CD4-positive, alpha-beta T cell treated with Interleukin-10 for 1 hour (primary cell): ENCODE measurements at places on chromosomes 6 and 20.

DNA sequence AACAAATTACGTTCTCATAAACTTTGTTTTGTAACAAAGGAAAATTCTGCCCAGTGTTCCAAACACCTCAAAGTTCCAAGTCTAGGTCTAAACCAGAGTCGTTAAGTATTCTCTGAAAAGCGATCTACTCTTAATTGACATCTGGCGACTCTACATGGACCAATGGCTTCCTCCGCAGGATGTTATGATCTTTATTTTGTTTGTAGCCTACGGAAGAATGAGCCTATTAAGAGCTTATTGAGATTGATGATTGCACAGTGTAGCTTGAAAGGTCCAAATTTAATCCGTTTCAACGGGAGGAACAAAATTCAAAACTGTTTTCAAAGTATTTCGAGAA, 61.1 kb downstream of the FAM217A start:
- no peak for DNase-seq

GRCh38 chr6:68891419-68891818, 256.3 kb downstream of the ADGRB3 start:
- DNase-seq = no peak

DNA sequence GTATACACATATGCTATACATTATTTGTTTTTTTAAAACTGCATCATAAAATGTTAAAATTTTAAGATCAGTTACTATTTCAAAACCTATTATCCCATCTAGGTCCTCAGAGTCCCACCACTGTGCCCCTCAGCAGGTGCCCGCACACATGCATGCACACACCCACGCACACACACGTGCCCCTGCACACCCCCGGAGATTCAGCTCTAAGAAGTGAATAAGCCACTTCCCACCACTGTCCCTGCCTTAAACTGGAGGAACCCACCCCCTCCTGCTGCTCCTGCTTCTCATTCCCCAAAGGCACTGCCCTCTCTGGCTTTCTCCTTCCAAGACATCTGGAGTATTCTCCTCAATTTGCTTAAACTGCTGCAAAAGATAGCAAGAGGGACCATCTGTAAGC, 5.4 kb upstream of the FAM210B start:
- DNase-seq = no peak

- no peak for DNase-seq
These were observed 350.8 kb upstream of the RSPO3 start for GRCh38 chr6:126767711-126768110.

- peak; percentile 53 for DNase-seq
These were observed 19.0 kb downstream of the PACSIN1 start for GRCh38 chr6:34484899-34485298.

GRCh38 chr6:102300350-102300749, 906.8 kb downstream of the GRIK2 start:
- no peak for DNase-seq

GRCh38 chr6:158686791-158687381, 37.0 kb downstream of the SYTL3 start:
- peak; percentile 84 for DNase-seq

- peak; percentile 45 for DNase-seq
These were observed 45.8 kb downstream of the TM9SF4 start for GRCh38 chr20:32155017-32155981.

GRCh38 chr6:111982681-111983080, 71.2 kb upstream of the CCN6 start:
- DNase-seq = no peak

DNA sequence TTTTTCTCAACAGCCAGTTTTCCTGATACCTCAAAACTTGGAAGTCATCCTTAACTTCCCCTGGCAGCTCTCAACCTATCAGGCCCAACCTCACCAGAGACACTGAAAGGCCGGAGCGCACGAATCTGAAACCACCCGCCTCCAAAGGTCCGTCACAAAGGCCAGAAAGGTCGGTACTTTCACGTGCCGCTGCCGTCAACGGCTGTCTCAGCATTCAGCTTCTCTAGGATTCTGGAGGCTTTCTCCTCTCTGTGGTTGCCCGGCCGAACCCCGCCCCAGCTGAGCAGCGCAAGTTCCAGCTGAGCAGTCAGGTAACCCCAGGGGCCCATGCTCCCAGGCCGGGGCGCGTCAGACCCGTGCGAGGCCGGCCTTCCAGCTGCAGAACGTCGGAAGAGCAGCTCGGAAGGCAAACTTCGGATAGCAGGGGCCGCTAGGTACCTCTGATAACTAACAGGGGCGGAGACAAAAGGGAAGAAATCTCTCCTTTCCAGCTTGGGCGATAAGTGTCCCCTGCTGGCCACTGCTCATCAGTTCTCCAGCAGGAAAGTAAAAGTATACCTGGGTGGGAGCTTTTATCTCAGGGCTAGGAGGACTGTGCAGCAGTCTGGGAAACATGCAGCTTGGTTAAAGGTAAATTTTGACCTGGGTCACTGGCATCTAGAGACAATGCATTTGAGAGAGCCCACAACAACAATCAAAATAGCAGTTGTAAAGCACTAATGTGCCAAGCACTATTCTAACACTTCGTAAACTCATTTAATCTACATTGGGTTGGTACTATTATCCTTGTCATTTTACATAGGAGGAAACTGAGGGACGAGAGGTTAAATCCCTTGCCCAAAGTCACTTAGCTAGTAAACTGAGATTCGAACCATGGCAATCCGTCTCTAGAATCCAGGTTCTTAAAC, 16.1 kb downstream of the ZSCAN12 start:
- DNase-seq = peak; percentile 38

GRCh38 chr20:33372993-33373441, 28.3 kb downstream of the CDK5RAP1 start:
- no peak for DNase-seq

GRCh38 chr6:97423190-97423589, 140.2 kb upstream of the MMS22L start:
- no peak for DNase-seq

DNA sequence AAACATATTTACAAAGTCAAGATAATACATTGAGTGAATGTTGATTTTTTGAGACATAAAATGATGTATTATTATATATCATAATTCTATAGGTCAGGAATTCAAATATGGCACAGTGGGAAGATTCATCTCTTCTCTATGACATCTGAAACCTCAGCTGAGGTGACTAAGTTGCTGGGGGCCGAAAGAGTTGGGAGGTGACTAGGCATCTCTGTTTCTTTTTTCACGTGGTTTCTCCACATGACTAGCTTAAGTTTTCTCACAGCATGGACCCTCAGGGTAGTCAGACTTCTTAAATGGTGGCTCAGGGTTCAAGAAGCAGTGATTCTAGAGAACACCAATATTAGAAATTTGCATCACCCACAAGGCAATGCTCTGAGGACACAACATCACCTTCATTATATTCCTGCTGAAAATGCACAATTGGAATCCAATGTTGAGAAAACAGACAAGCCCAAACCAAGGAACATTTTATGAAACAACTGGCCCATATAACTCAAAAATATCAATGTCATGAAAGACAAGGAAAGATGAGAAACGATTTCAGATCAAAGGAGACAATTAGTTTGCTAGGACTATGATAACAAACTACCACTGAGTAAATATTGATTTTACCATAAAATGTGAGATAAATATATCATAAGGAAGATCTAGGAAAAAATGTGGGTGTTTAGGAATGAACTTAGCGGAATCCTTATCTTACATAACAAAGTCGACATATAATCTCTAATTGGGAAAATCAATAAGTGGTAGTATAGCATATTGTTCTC, 273.3 kb upstream of the IRAK1BP1 start:
- no peak for DNase-seq

DNA sequence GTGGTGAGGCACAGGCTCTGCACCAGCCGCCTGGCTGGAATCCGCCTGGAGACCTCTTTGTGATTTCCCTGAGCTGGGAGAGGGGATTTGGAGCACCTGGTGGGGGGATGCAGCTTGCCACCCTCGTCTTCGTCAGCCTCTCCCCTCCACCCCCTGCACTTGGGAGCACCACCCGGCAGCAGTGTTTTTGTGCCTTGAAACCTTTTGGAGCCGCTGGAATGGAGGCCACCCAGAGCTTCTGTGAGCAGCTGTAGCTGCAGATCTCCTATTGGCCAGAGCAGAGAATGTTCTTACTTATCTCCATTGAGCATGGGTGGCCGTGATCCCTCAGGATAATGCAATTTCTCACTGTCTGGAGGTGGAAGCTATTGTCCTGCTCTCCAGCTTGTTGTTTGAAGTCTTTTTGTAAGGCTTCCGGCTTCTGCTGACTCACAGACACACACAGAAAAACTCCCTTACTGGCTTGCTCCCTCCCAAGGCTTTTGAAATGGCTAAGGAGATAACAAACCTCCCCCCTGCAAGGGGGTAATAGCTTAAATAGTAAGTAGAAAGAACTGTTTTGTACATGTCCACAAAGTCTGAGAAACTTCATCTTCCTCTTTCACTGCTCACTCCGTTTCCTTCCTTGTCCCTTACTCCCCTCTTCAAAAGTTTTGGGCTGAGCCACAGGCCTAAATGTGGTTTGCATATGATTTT, 271.2 kb downstream of the PRL start:
- DNase-seq = peak; percentile 8

DNA sequence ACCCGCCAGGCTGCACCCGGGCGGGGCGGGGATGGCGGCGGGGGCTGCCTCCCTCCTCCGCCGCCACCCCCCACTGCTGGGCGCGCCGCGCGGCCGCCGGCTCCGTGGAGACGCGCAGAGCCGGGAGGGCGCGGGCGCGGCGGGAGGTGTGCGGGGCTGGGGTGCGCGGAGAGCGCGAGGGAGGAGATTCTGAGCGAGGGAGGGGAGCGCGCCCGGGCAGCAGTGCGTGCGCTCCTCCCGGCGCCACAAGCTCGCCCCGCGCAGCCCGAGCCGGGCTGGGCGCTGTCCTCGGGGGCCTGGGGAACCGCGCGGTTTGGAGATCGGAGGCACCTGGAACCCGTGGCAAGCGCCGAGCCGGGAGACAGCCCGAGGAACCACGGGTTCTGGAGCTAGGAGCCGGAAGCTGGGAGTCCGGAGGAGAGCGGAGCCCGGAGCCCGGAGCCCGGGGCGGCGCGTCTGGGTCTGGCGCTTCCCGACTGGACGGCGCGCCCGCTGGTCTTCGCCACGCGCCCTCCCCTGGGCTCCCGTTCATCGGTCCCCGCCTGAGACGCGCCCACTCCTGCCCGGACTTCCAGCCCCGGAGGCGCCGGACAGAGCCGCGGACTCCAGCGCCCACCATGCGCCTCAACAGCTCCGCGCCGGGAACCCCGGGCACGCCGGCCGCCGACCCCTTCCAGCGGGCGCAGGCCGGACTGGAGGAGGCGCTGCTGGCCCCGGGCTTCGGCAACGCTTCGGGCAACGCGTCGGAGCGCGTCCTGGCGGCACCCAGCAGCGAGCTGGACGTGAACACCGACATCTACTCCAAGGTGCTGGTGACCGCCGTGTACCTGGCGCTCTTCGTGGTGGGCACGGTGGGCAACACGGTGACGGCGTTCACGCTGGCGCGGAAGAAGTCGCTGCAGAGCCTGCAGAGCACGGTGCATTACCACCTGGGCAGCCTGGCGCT, at the start of gene NTSR1:
Gene NTSR1 (plus strand): TSS at position 246 of the 946 bp plus-strand sequence. CDS start 372 bp downstream, at position 618.
- no peak for DNase-seq

DNA sequence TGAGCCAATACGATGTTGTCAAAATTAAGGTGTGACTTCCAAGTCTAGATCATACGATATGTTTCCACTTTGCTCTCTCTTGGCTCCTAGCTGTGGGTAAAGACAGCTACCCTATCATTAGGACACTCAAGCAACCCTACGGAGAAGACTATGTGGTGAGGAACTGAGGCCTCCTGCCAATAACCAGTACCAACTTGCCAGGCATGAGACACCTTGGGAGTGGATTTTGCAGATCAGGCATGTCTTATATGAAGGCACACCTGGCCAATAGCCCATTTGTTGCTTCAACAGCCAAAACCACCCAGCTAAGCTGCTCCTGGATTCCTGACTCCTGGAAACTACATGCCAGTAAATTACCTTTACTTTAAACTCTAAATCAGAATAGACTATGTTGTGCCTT, 863.4 kb downstream of the DHX35 start:
- no peak for DNase-seq

- DNase-seq = no peak
These were observed 100.1 kb downstream of the TNFRSF21 start for GRCh38 chr6:47209632-47210031.

DNA sequence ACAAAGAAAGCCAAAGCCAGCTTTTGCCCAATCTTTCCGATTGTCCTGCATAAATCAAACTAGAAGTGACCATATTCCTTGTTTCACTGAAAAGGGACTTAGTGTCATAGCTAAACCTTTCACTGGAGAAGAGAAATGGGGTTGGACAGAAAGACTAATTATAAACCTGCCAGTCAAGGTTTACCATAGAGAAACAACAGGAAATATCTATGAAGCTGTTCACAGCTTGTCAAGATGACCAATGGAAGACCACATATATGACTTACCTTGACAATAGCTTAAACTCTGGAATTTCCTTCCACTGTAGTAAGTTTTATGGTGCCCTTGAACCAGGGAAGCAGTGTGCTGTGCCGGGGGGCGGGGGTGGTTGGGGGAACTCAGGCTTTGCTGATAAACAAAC, 107.7 kb upstream of the PHACTR1 start:
- no peak for DNase-seq

DNA sequence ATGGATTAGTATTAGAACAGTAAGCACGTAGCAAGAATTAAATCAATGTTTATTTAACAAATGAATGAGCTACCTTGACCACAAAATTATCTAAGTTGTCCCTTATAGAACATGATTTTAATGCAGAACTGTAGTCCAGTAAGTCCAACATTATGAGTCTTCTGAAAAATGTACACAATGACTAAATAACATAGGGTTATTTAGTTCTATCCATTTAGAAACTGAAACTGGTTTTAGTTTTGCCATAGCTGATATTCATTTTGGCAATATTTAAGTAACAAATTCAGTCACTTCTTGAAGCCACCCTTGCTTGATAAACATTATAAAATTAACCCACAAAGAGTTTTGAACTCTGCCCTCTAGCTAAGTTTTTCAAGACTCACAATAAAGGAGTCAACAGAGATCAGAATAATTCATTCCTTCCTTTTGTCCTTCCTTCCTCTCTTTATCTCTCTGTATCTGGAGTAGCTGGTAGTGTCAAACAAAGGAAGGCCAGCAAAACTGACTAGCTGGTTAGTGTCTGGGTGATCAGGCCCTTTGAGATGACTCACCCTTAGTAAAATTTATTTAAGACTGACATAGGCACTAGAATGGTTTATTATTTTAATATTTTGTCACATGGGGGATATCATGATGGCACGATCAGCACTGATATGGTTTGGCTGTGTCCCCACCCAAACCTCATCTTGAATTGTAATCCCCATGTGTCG, 115.1 kb downstream of the BTBD9 start:
- DNase-seq = no peak

DNA sequence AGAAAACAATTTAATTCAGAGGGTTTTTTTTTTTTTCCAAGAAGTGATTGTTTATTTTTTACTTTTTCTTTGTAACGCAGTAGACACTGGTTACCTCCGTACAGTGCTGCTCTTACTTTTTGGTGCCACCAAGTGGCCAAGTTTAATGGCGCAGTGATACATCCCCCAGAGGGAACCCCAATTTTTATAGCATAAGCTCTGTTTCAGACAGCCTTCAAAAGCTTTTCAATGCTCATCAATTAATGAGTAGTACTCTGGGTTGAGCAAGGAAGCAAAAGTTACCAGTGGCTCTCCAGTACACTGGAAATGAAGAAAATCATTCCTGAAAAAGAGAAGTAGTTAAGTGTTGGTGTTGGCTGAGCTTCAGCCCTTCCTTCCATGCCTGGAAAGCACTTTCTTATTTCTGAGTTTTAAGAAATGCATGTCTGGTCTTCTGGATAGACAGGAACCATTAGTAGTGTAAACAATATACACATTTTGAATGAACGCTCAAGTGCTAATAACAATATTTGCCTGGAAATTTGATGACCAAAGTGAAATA, 129.1 kb upstream of the SMLR1 start:
- peak; percentile 68 for DNase-seq
